ENCODE measurements at places on chromosomes 7 and 10.

DNA sequence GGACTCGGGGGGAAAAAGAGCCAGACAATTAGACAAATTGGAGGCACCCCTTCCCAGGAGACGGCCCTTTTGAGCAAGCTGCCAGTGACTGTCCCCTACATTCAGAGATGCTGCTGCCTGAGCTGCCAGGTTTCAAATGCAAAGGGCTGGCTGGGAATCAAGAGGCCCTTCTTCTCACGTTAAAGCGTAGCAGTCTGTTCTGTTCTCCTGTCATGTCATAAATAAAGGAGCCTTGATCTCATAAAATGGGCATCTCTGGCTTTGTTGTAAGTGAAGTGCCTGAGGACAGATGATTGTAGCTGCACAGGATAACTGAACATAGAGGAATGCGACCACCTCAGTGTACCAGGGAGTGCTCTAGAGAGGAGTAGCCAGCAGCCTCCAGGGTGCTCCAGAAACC is 917.9 kb downstream of the GRID1 start:
- DNase-seq: no peak

GRCh38 chr10:80540618-80540980 is 2.9 kb downstream of the SH2D4B start:
- no peak for DNase-seq

DNA sequence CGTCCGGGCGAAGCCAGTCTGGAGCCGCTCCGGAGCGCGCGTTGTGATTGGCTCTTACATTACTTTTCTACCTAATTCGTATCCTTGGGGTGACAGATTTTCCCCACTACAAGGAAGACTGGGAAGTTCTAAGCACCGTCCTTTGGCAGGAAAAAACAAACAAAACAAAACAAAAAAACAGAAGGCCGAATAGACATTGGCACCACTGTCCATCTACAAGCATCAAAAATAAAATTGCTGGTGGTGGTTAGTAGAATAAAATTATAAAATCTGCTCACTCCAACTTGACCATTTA is 651 bp upstream of the SKAP2 start:
- DNase-seq: no peak

DNA sequence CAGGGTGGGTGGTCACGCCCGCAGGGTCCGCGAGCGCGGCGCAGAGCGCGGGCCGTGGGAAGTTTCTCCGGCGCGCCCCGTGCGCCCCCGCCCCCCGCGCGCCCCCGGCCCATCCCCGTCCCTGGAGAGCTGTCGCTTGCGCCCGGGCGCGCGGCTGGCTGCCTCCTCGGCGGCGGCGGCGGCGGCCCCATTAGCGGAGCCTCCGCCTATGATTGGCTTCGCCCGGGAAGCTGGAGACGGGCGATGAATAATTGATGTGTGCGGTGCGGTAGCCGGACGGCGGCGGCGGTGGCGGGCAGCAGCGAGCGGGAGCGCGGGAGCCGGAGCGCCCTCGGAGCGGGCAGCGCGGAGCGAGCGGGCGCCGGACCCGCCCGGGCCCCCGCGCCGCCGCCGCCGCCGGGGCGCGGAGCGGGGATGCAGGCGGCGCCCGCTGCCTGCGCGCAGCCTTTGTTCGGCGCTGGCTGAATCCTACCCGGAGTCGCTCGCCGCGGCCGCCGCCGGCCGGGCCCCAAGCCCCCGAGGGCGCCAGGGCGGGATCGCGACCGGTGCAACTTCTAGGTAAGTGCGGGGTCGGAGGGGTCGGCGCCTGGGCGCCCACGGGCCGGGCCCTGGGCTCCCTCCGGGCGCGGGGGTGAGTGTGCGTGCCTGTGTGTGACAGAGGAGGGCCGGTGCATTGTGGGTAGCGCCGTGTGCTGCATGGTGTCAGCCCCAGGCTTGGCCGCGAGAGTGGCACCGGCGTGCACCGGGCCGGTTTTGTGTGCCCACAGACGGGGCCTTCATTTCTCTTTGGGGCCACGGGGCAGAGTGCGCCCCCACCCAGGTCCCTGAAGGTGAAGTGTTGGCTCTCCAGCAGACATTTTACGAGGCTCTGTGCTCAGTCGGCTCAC is 103.8 kb upstream of the PPIF start:
- DNase-seq: peak; percentile 72

GRCh38 chr7:148156233-148156632 is 434.3 kb upstream of the C7orf33 start:
- DNase-seq: no peak

GRCh38 chr10:15795036-15795792 is 65.1 kb downstream of the MINDY3 start:
- DNase-seq: no peak

DNA sequence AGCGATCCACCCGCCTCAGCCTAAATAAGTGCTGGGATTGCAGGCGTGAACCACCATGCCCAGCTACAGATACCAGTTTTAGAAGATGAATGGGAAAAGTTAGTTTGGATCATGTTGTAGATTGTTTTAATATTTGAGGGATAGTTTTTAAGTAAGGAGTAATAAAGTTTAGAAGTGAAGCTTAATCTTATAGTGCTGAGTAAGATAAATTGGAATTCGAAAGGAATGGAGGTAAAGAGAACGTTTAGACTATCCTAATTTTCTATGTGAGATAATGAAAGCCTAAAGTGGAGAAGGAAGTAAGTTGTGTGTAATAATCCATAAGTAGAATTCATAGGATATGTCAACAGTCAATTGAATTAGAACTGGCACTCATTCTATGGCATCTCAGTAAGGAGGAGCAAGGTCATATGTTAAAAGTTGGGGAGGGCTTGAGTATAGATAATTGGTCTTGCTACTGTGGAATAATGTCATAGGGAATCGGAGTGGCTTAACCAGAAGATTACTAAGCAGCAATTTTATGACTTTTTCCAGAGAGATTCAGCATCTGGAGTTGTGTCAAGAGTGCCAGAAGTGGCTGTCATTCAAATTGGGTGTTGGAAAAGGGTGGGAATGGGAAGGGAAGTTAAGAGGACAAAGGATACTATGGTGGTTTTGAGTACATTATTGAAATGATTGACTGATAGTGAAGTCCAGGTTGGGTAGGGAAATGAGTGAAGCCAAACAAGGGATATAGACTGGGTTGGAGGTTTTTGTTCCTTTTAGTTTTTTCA is 12.1 kb downstream of the TAX1BP1 start:
- no peak for DNase-seq

DNA sequence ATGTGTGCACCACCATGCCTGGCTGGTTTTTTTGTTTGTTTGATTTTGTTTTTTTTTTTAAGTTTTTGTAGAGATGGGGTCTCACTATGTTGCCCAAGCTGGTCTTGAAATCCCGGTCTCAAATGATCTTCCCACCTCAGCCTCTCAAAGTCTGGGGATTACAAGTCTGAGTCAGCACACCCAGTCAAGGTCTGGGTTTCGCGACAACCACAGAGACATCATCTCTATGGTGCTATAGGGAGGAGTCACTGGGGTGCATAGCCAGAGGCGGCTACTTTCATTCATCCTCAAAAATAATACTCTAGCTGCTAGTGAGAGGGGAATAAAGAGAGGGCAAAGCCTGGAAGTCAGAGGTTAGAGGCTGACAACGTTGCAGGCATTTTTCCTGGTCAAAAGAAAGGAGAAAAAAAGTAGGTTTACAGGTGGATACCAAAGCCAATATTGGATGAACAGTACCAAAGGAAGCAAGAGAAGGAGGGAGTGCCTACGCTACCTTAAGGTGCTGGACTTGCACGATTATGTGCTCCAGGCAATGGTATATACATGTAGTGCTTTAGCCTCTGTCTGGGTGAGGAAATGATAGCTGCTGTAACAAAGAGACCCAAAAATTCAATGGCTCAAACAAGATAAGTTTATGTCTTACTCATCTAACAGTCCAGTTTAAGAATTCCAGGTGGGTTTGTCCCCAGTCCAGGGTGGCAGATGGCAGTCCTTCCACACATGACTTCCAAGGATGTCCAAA is 178.3 kb downstream of the SKIDA1 start:
- no peak for DNase-seq

DNA sequence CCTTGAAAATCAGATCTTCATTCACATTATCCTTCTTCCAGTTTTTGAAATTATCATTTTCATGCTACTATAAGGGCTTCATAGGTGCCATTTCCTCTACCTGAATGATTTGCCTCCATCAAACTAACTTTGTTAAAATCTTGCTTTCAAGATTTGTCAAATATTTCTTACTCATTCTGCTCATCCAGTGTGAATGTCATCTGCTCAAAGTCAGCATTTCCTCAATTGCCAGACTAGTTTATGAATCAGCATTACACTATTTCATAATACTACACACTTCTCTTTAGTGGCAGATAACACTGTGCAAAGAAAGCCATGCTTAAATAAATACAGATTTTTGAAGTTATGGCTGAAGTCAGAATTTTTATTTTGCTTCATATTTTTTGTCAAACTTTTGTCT is 21.3 kb upstream of the LIPF start:
- peak; percentile 54 for DNase-seq

DNA sequence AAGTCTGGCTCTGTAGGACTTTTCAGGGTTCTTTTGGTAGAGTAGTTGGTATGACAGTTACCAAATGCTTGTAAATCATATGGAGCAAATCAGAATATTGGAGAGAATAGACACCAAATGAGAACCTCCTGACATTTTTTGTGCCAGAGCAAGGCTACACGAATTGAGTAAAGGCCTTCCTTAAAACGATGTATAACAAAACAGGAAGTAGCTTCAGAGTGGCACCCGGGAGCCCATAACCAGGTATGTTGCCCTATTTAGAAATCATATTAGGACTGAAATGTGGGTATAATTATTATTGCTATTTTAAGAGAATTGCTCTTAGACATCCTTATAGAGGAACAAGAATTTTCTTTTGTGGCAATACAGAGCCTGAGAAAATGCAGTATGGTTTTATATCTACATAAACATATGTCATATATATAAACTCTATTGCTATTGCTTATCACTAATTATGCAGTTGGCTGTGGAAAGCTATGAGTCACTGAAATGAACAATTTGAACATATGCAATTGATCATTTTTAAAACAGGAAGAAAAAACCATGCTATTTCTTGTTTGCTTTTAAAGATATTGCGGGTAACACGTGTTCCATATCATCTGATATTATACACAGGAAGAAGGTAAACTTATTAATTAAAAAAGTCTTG is 197.4 kb upstream of the MTPN start:
- no peak for DNase-seq

DNA sequence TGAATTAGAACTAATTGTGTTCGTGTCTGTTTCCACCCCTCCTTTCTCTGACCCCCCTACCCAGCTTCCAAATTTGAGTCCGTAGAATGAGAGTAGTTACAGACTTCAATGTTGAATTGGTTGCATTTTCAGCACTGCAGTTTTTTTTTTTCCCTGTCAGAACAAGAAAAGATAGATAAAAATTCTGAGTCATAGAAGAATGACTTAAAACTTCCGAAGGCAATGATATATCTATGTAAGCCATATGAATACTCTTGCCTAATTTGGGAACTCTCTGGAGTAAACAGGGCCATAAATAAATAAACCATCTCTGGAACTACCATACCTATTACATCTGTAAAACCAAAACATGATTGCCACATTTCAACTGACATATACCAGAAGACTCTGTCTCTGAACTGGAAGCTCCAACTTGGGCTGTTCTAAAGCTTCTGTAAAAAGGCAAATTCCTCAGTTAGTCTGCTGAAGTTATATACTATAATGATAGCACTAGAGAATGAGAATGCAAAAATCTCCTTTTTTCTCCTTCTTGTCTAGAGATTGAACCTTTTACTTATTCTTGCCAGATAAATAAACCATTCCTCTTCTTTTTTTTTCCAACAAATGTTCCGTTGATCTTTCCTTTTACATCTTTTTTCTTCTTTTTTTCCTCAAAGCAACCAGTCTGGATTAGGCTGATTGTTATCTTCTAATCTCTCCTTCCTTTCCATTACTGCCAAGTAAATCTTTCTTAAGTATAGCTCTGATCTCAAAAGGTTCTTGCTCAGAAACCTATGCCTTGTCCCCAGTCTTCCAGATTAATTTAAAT is 23.5 kb downstream of the VCL start:
- DNase-seq: peak; percentile 64

GRCh38 chr7:91843831-91844230 is 36.7 kb downstream of the MTERF1 start:
- DNase-seq: no peak

GRCh38 chr7:36526863-36527548 is 137.3 kb downstream of the ANLN start:
- peak; percentile 92 for DNase-seq

- peak; percentile 3 for DNase-seq
These were observed 906.7 kb upstream of the CELF2 start for GRCh38 chr10:10110844-10111490.

GRCh38 chr10:70799124-70799523 is 13.9 kb upstream of the TBATA start:
- no peak for DNase-seq

- no peak for DNase-seq
These were observed 85.4 kb downstream of the FOXL3 start for GRCh38 chr7:375321-375831.

DNA sequence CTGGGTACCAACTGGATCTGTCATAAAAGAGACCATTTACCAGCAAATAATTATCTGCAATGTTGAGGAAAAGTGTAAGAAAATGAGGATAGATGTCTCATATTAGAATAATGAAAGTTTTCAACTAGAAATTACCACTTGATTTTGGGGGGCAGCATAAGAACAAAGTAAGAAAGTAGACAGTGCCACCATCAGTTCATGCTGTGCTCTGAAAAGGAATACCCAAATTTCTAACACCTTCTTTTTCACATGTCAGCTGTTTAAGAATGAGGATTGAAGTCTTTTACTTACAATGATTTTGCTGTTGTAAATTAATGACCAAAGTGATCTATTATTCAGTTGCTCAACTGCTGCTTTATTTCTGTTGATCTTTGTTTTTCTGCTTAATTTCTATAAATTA is 578.3 kb downstream of the ETV1 start:
- DNase-seq: no peak

DNA sequence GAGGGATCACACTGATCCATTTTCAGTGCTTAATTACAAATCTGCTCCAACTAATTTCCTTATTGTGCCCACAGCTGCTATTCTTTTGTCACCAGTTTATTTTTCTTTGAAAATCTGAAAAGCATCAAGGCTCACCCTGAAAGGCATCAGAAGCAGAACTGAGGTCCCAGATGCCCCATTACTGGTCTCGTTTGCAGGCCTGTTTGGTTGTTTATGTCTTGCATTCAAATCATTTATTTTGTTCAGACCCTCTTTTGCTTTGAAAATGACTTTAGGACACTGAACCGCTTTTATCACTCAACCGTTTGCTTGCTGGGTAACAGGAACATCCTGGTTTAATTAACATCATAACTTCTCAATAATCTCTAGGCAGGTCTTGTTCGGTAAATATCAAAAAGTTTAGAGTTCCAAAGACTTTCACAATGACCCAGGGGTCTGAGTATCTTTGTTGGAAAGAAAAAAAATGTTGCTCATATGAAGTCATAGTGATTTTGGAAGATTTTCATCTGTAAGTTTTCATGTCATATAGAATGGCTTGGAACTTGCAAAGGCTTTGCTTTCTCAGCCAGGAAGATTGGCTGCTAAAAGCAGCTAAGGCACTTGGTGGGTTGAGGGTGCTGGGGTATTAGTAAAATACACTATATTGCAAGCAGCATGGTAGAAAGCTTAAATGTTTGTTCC is 398.3 kb upstream of the NPVF start:
- no peak for DNase-seq

All from RWPE1 (cell line).